Bronchial epithelial cell (primary cell): ENCODE measurements at places on chromosomes 1 and 21. TPM values are rescaled to one million over a fixed set of nuclear protein-coding genes. Genes with fewer than 3 reads are reported as not detected.

- DNase-seq: no peak
These were observed 150.3 kb upstream of the SGIP1 start for GRCh38 chr1:66383611-66384010.

- no peak for DNase-seq
These were observed 7.3 kb downstream of the CTRC start for GRCh38 chr1:15445390-15446122.

DNA sequence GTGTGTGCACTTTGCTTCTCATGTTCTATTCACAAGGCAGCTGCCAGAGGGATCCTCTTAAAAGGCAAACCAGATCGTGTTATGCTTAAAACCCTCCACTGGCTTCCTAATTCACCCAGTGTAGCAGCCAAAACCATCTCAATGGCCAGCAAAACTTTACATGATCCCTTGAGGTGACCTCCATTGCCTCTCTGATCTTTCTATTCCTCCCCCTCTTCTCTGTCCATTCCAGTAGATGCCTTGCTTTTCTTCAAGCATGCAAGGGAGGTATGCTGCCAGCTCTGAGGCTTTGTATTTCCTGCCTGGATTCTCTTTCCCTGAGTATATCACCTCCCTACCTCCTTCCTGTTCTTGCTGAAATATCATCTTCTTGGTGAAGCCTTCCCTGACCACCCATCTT, 93.2 kb upstream of the KCNK2 start:
- DNase-seq: peak; percentile 29

DNA sequence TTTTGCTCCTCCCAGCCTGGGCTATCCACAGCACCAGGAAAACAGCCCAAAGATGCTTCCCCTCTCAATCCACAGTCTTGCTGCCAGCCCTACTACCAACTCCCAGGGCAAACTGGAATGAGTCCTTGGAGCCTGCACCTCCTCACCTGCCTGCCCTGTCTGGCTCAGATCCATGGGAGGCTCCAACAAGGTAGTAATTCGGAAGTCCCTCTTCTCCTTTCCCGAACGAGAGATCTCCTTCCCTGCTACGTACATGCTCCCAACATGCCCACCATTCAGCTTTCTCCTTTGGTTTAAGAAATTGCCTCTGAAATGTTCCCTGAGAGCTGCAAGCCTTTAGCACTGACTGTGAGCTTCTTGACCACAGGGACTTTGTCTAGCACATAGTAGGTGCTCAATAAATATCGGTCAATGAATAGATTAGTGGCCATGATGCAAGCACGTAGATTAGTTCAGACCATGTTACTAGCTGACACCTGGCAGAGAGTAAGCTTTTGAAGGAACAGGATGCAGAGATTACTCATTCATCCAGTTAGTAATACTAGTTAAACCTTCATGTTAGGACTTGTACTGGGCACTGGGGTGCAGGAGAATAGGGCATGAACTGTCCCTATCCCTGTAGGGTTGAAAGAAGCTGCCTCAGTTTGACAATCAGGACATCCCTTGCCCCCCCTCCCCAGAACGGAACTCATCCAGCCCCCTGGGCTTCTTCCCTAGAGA, 80.1 kb downstream of the DISP3 start:
- peak; percentile 91 for DNase-seq

Gene VAV3
- 10.5 and 30.1 TPM in 2 replicates for total RNA-seq

DNA sequence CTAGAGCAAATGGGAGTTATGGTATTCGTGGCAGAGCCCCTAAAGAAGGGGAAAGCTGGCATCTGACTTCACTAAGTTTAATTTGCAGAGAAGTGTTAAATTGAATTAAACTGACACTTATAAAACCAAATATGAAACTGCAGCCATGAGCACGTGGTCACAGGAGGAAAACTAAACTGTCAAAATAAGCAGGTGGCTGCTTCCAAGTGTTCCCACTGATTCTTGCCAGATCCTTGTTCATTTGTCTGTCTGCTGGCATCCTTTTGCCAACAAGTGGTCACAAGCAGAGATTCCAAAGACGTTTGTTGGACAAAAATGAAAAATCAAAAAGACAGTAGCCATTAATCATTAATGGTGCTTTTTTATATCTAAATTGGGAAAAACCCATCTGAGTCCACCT, 6.5 kb upstream of the CELA2B start:
- no peak for DNase-seq

GRCh38 chr1:225406976-225407725, 20.7 kb downstream of the LBR start:
- DNase-seq: no peak

Gene MRAP
- not detected in 2 replicates for total RNA-seq

Gene SPOCD1
- 1.1 and 4.9 TPM in 2 replicates for total RNA-seq

Gene CD160
- total RNA-seq: not detected in 2 replicates

- peak; percentile 61 for DNase-seq
These were observed 105.3 kb upstream of the DPT start for GRCh38 chr1:168834225-168834872.

- DNase-seq: no peak
These were observed 5.3 kb downstream of the PADI2 start for GRCh38 chr1:17113963-17114362.

GRCh38 chr1:226722240-226722900, 16.7 kb downstream of the ITPKB start:
- DNase-seq: no peak

Gene LDLRAD1
- total RNA-seq: 0.26 and 0.90 TPM in 2 replicates

- DNase-seq: no peak
These were observed 135.4 kb downstream of the PLXNA2 start for GRCh38 chr1:208108646-208109330.

DNA sequence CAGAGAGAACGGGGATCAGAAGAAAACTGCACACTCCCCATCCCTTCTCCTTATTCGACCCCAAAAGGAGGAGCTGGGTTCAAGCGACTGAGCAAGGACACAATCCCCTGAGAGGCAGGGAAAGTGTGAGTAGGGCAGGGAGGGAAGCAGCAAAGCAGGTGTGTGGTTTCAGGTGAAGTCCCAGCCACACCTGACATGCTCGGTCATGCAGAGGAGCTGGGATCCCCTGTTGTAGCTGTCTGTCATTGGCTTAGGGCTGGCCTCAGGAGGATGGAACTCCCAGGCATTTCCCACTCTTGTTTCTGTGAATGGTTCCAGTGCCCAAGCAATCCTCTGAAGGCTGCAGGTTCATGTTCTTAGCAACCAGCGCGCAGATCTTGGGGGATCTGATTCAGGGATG, 150.7 kb downstream of the DSCAM start:
- peak; percentile 48 for DNase-seq

DNA sequence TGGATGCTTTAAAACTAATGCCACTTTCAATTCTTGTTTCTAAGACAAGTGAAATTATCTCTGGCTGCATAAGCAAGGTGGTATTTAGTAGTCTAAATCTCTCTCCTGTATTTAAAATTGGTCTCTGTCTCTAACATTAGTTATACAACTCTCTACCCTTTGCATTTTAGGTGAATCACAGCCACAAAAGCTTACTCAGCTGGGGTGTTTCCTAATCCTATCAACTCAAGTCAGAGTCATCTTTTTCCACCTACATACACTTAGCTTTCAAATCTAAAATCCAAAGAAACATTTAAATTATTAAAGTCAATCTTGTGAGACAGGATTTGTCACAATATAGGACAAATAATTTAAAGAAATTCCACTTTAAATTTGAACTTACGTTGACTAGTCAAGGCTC, 255.1 kb upstream of the CXADR start:
- DNase-seq: peak; percentile 54

DNA sequence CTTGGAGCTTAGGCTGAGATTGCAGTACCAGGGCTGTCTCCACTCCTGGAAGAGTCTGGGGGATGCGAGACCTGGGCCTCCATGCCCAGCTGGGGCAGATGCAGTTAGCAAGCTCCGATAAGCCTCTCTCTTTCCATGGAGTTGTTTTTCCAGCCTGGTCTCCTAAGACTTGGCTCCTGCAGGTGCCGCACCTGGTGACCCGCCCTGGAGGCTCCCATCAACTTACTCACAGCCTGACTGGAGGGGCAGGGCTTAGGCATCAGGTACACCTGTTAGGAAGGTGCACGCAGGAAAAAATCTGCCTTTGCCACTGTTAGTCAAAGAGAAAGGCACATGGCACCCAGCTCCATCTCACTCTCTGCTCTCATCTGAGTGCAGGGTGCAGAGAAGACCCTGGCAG, 198.1 kb upstream of the TMEM51 start:
- peak; percentile 28 for DNase-seq

- DNase-seq: no peak
These were observed 23.9 kb downstream of the FASLG start for GRCh38 chr1:172682812-172683211.

Gene MXRA8
- 0.51 and 5.0 TPM in 2 replicates for total RNA-seq

Gene PTPRC
- not detected in 2 replicates for total RNA-seq

DNA sequence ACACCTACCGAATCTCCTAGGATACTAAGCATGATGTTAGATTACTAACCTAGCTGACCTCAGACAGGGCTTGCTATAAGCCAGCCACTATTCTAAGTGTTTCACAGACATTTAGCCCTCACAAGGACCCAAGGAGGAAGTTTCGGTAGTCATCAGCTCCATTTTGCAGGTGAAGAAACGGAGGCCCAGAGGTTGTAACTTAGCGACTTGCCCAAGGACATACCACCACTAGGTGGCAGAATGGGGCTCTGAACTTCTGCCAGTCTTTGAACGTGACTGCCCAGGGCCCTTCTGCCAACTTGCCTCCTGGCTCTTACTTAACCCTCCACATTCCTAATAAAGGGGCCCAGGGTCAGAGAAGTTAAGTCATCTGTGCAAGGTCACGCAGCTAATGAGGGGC, 283.5 kb downstream of the C1orf94 start:
- peak; percentile 15 for DNase-seq

- DNase-seq: no peak
These were observed 6.3 kb downstream of the CDKN2C start for GRCh38 chr1:50976111-50976889.

Gene OLFML2B
- total RNA-seq: not detected in 2 replicates

- no peak for DNase-seq
These were observed 22.2 kb downstream of the TUT4 start for GRCh38 chr1:52530563-52531144.

DNA sequence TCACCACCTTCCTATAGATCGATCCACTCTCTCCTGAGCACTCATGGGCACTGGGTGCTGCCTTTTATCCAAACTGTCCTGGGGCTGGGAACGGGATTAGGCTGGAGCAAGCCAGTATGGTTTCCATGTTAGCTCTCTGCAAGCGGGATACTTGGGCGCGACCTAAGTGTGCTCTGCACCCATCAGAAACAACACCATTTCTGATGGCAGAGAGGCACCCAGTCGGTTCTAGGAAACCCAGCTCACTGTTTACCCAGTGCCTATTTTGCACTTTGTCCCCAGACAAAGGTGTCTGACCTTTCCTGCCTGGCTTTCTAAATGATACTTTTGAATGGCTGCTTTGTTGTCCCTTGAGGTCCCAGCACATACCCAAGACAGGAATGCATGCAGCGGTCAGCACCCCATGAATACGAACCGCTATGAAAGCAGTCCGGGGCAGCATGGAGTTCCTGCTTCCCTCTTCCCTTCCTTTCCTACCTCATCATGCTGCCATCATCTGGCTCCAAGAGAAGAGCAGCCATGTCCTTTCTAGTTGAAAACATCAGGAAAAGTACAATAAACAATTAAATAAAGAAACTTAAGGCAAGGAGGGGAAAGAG, 83.9 kb downstream of the TRABD2B start:
- DNase-seq: no peak

DNA sequence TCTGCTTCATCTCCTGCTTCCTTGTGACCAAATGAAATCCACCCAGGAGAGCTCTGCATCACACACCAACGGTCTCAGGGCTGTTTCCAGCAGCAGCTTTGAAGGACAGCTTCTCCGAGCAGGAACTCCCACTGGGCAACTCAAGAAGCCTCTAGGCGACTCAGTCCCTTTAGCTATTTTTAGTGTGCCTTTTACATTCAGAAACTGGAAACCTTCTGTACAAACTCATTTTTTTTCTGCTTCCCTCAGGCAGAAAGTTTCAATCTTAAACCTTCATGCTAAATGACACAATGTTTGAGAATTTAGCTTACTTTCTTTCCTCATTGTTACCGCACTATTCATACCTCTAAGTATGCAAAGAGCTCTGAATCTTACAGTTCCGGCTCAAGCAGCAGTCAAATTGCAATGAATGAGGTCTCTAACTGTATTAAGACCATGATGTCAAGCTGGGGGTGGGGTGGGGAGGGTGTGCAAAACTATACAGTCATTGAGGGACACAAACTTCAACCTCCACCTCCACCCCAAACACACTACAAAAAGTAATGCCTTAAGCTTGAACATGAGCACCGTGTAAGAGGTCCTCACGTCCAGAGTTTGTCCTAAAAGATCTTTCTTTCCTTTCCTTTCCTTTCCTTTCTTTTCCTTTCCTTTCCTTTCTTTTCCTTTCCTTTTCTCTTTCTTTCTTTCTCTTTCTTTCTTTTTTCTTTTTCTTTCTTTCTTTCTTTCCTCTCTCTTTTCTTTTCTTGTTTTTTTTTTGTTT, 16.4 kb upstream of the TARBP1 start:
- DNase-seq: peak; percentile 97

DNA sequence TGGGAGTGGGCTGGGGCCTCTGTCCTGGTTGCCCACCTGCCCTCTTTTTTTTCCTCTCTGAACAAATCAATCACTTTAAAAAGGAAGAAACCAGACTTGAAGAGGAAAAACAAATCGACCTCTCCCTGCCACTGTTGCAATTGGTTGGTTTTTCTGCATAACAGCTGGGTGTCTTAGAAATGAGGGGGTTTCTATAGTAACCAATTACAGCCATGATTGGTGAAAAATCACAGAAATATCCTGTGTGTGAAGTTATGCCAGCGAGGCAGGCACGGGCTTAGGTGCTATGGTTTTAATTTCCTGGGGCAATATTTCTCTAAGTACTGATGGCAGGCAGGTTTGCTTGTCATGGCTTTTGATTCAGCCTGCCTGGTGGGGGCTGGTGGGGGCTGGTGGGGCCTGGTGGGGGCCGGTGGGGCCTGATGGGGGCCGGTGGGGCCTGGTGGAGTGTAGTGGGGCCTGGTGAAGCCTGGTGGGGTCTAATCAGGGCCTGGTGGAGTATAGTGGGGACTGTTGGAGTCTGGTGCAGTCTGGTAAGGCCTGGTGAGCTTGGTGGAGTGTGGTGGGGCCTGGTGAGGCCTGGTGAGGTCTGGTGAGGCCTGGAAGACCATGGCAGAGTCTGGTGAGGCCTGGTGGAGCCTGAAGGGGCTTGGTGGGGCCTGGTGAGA, 54.6 kb downstream of the AJAP1 start:
- DNase-seq: no peak

DNA sequence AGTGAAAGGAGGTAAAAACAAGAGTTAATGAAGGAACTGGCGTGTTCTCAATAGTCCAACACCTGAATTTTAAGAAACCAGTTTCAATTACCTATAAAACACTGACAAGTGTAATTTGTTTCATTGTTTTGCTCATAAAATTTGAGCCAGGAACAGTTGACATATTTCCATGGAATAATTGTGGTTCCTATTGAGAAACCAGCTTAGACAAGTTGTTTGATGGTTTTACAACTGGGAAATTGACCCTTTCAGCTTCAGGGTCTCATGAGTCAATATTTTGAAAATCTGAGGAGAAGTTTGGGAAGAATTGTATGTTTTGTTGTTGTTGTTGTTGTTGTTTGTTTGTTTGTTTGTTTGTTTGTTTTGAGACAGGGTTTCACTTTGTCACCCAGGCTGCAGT, 69.1 kb upstream of the GADD45A start:
- DNase-seq: no peak

GRCh38 chr1:168966217-168966616, 140.3 kb upstream of the ATP1B1 start:
- no peak for DNase-seq

- no peak for DNase-seq
These were observed 9.7 kb downstream of the ARHGEF2 start for GRCh38 chr1:155968670-155969069.
